ENCODE measurements at places on chromosomes 3 and 15.

DNA sequence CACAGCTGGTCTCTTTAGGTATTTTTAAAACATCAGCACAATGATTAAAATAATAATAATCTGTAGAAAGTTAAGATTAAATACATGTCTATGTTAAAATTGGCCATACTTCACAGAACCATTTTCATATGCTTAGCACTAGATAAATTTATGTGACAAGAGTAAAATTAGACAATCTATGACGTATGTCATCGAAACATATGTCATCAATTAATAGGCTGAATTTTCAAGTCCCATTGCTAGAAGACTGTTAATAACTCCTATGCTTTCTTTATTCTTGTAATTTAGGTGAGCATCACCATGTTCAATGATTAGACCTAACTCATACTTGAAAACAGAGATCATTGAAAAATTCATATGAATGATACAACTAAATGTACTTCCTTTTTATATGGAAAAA lies 593.3 kb upstream of the KCNMB2 start:
- DNase-seq = no peak

GRCh38 chr15:47944637-47945288 lies 176.0 kb upstream of the SLC24A5 start:
- DNase-seq = no peak

DNA sequence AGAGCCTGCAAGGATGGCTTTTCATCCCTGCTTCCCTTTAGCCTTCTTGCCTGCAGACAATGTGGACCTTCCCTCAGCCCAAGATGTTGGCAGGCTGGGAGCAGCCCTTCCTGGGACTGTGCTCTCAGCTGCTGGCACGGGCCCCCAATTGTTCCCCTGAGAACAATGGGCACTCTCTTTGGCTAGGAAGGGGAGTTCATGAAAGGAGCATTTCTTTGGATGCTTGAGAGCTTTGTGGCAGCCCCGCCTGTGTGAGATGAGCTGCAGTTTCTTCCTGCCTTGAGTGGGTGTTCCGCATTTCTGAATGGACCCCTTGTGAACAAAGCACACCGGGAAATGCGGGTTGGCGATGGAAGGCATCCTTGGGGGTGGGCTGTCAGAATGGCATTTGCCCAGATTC lies 35.0 kb upstream of the BSN start:
- DNase-seq = no peak

GRCh38 chr15:30788595-30788994 lies 115.1 kb upstream of the FAN1 start:
- no peak for DNase-seq

DNA sequence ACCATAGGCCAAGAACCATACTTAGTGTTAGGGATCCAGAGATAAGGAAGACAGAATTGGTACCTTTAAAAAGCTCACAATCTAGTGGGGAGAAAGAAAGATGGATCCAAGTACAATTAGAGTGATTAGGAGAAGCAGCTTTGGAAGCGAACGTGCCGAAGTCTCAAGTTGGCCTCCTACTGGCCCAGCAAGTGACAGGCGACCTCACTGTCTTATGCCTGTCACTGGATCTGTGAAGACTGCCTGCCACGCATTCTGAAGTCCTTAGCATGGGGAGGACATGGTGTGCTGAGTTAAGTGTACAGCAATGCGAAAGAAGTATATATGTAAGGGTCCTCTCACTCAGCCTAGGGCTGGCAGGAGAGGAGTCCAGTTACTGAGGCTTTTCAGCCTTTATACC lies 141.0 kb downstream of the GABRB3 start:
- DNase-seq = no peak

GRCh38 chr15:62835351-62835750 lies 207.2 kb upstream of the TPM1 start:
- DNase-seq = no peak

GRCh38 chr15:59333401-59334075 lies 39.1 kb downstream of the MYO1E start:
- DNase-seq = no peak

DNA sequence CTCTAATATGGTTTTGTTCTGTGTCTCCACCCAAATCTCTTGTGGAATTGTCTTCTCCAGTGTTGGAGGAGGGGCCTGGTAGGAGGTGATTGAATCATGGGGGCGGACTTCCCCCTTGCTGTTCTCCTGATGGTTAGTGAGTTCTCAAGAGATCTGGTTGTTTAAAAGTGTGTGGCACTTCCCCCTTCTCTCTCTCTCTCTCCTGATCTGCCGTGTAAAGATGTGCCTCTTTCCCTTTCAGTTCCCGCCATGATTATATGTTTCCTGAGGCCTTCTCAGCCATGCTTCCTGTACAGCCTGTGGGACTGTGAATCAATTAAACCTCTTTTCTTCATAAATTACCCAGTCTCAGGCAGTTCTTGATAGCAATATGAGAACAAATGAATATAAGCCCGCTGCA lies 33.1 kb downstream of the RETNLB start:
- DNase-seq = no peak

DNA sequence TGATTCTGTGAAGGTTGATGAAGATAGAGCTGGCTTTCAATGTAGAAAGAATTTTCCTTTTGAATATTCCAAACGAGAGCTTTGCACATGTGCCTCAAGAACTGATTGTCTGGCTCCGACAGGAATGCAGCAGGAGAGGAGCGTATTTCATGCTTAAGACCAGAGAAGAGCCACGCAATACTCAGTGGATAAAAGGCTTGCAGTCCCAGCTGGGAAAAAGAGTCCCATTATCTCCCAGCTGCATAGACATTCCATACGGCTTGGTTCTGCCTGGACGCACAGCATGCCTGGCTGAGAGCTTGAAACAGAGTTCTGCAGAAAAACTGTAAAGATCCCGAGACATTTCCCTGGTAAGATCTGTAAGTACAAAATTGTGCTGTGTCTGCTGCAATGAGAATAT lies at the start of gene CNTN6:
Gene CNTN6 (plus strand): TSS at position 254 of the 400 bp plus-strand sequence. CDS start 54,985 bp downstream, outside the sequence.
- DNase-seq = peak; percentile 16

DNA sequence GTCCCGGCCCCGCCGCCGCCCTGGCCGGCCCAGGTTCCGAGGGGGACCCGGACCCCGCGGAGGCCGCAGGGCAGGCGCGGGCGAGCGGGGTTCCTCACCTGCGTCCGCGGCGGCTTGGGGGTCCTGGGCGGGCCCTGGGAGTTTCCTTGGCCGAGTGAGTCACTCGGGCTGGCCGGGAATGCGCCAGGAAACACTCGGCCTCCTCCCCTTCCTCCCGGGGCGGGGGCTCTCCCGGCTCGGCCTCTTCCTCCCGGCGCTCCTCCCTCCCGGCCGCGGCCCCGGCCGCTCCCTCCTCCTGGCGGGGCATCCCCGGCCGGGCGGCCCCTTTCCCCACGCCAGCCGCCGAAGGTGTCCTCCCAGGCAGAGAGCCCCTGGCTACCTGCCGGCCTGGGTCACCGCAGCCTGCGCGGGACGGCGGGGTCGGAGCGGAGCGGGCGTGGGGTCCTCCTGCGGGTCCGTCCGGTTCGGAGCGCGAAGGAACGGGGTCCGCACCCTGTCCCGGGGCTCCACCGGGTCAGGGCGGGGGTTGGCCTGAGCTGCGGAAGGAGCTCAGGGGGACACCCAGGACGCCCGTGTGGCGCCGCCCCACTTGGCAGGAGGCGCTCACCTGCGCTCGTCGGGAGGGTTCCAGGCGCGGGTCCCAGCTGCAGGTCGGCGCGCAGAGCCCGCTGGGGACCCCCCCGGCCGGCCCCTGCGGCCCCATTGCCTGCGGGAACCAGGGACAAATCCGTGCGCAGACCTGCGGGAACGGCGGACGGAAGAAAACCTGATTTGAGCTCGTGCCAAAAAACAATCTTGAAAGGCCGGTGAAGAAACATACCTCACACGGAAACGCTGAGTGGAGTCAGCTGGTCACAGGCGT lies at the start of gene CYFIP1:
Gene CYFIP1 (minus strand): TSS at position 180 of the 862 bp plus-strand sequence. CDS start 33,083 bp downstream, outside the sequence.
- peak; percentile 88 for DNase-seq

GRCh38 chr3:35393901-35394799 lies 245.2 kb upstream of the ARPP21 start:
- peak; percentile 63 for DNase-seq

GRCh38 chr3:130783629-130784028 lies 37.0 kb upstream of the PIK3R4 start:
- no peak for DNase-seq

- DNase-seq = no peak
These were observed 45.7 kb downstream of the EHHADH start for GRCh38 chr3:185207931-185208746.

- no peak for DNase-seq
These were observed 42.6 kb downstream of the ANKRD28 start for GRCh38 chr3:15755181-15755580.

DNA sequence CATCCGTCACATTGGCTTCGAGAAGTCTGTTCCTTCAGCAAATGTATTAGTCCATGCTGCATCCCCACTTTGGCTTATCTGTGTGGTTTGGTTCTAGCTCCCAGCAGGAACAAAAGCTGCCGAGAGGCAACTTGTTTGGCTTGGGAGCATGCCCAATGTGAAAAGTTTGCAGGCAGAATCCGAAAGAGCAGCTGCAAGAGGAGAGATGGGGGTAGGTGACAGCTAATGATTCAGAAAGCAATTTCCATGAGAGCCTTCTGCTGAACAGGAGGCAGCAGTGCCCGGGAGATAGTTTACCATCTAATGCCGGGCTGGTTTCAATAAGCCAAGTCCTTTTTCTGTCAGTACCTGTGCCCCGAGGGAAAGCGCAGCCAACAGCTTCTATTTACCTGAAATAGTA lies 60.2 kb downstream of the GRM7 start:
- no peak for DNase-seq

DNA sequence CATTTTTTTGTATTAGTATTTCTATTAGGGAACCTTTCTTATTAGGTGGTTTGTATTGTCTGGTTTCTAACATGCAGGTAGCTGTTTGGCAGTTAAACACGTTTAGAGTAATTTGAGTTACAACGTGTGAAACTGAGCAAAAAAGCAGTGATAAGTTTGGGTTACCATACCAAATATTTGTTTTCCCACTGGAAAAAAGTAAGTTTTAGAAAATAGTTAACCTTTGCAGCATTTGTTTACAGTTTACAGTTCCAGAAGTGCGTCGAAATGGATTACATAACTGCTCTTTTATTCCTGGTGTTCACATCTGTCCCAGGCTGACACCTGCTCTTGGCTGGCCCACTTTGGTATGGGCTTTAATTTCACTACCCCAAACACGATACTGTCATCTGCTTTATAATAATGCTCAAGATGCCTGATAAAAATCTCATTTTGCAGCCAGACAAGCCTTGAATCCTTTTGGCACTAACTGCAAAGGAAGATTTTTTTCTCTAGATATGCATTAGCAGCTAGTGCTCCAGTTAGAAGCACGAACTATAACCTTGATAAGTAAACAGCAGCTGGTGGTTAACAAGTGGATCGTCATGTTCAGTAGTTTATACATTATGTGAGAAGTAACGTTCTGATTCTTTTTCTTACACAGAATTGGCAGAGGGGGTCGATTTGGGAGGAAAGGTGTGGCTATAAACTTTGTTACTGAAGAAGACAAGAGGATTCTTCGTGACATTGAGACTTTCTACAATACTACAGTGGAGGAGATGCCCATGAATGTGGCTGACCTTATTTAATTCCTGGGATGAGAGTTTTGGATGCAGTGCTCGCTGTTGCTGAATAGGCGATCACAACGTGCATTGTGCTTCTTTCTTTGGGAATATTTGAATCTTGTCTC lies 5.3 kb downstream of the EIF4A2 start:
- DNase-seq = peak; percentile 23

DNA sequence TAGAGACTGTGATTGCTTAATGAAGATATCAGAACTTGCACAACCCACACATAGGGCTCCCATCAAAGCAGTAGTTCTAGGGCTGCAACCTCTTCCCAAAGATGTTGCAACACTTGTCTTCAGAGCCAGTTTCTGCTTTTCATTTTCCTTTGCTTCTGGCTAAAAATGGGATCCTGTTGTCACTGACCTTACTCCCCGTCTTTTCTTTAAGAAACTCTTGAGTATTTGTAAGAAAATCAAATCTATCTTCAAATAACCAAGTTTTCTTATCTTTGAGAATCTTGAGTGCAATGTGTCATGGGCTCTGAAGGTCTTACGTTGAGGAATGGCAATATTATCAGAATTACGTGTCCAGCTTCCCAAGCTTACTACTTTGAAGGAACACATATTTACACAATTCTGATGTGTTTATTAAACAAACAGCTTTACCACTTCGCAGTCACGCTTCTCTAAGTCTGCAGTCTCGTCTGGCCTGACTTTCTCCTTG lies 24.1 kb downstream of the CACNA1D start:
- DNase-seq = no peak

GRCh38 chr15:33994005-33994615 lies 25.8 kb downstream of the CHRM5 start:
- DNase-seq = no peak

DNA sequence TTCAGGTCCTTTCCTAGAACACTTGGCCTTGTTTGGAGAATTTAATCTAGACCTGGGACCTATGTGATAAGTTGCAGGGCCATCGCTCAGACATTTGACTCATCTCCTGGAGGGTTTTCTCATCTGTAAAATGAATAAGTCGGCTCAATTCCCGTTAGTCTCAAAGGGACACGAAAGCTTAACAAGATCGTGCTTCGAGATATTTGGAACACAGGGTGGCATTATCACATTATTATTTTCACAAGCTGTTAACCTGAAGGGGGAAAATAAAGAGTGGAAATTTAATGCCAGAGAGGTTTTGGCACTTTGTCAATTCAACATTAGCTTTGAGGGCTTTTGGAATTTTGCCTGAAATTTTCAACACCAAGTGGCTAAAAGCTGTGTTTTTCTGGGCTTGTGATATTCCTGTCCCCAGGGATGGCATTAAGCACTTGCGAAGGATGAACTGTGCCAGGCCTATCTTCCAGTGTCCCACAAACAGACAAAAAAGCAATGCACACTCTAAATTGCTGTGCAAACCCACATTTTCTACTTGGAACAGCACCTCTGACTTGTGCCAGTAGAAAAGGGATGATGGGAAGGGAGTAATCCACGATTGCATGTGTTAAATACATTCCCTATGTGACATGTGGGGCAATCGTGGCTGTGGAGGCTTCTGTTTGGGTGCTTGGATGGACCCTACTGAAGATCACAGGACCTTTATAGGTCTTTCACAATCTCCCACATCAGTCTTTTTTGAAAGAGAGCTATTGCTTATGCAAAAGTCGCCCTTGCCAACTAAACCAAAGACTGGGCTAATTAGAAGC lies 478.7 kb downstream of the MFSD1 start:
- DNase-seq = no peak

- DNase-seq = no peak
These were observed 97.6 kb upstream of the PPP2R3A start for GRCh38 chr3:135867911-135868310.

- no peak for DNase-seq
These were observed 1.7 kb downstream of the CHRD start for GRCh38 chr3:184381261-184382224.

DNA sequence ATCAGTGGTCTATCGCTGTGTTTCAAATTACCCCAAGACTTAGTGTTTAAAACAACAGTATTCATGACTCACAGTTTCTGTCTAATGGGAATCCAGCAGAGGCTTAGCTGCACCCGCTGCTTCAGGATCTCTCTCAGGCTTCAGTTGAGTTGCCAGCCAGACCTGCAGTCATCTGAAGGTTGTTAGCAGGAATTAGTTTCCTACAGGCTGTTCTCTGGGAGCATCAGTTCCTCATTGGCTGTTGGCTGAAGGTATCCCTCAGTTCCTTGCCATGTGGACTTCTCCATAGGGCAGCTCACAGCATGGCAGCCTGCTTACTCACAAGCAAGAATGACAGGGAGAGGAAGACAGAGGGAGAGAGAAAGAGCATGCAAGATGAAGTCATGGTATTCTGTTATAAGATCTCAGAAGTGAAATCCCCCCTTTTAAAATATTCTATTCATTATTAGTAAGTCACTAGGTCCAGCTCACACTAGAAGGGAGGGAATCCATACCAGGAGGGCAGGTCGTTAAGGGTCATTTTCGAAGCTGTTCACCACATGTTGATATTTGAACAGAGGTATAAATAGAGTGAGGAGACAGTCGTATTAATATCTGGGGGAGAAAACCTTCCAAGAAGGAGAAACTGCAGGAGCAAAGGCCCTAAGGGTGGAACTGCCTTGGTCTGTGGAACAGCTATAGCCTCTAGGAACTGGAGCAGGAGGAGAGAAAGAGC lies 473.9 kb upstream of the PPP2R3A start:
- DNase-seq = no peak
